ENCODE measurements at places on chromosomes 3 and 15.

DNA sequence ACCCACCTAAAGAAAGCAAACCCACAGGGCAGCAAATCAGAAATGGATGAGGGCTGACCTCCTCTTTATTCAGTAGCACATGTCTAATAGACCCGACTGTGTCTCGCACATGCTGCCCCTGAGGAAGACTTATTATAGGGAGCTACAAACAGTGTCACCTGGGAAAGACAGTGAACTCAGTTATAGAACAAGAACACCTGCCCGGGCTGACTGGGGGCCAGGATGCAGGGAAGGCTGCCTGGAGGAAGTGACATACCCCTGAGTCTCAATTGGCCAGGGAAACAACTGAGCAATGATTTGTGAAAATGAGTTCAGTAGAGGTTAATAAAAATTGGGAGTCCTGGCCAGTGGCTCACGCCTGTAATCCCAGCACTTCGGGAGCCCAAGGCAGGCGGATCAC, 78.7 kb upstream of the CGNL1 start:
- no peak for DNase-seq

DNA sequence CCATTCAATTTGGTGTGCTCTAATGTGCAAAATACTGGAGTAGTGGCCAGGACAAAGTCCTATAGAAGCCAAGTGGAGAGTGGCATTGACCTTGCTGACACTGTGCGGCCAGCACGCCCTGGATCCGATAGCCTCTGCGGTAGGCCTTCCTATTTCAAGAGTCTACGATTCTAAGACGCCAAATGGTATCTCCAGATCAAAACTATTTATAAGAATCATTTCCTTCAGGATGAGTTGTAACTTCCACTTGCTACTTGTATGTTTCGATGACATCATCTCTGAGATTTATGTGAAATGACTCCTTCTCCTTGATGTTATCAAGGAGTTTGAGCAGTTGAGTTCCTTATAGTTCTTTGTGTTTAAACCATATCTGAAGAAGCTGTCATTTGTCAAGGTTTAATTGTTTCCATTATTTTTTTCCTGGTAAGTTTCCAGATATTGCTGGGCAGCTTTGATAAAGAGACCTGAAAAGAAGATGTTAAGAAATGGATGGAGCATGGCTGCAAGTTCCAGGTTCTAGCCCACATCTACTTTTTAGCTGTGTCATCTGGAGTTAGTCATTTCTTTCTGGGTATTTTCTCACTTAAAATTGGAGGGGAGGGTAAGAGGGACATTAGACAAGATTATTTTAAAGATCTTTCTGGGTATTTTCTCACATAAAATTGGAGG, 71.8 kb downstream of the TMEM44 start:
- no peak for DNase-seq

DNA sequence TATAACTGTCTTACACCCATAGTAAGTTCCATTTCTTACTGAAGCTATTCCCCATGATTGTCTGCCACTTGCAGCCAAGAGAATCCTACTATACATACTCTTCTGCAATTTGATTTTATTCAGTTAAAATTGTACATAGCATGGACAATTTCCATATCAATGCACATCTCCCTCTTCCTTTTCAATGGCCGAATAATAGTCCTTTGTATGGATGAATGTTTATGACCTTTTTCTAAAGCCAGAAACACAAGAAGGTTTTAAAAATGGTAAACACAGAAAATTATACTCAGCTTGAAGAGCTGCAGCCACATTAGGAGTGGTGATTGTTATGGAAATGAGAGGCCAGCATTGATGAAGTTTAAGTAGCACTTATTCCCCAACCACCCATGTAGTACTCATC, 8.5 kb upstream of the ERC2 start:
- no peak for DNase-seq

DNA sequence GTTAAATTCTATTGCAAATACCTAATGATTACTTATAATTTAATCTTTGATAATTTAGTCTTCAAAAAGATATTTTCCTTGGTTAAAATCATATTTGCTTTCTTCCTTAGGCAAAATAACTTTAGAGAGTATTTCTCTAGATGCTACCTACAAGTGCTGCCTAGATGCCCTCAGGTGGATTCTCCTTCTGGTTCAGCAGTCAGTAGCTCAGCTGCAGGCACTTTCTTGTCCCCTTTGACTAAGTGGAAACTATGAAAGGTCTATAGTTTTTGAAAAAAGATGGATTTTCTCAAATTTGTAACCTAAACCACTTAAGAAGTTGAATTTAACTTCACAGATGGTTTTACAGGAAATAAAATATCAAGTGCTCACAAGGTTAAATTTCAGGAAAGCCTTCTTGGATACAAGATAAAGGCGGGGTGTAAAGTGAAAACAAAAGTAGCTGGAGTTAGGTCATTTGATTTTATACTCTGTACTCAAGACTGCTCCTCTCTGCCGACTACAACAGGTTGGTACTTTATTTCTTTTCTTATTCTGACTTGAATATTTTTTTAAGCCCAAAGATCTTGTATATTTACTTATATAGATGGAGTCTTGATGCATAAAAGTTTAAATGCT, at the start of gene ACKR4:
Gene ACKR4, plus strand, starts transcription at position 455 of the 618 bp plus-strand sequence. CDS start 3,128 bp downstream, outside the sequence.
- no peak for DNase-seq

DNA sequence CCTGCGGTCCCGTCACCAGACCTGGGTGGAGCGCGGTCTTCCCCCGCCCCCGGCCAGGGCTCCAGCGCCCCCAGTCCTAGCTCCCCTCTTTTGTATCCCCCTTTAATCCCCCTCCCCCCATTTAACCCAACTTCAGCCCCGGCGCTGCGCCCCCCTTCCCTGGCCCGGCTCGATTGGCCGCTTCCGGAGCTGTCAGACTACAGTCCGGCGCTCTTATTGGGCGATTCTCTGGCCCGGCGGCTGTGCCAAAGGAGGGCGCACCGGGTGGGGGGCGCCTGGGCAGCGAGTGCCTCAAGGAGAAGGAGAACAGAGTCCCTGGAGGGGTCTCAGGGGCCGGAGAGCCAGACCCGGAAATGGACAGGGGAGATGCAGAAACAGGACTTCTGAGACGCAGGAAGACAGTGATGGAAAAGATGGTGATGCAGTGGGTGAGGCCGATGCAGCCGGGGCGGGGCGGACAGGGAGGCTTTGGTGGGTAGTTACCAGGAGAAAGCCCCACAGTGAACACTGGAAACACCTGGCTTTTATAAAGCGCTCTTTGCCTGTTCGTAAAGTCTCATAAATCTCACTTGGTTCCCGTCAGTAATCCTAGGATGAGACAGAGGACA, 1.2 kb upstream of the ADCY5 start:
- no peak for DNase-seq

DNA sequence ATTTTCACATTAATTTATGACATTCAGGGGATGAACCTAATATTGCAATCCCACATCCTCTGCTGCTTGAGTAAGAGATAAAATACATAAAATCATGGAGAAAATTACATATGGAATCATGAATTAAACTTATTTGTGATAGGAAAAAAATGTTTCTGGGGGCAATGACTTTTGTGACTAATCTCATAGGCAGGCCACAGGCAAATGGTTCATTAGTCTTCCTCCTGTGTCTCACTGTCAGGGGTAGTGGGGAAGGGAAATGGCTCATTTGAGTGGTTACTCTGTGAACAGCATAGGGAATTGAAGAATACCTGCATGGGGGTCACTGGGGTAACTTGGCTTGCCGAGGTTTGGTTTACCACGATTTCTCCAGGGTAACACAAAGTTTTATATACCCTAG, 72.0 kb downstream of the TFG start:
- no peak for DNase-seq

DNA sequence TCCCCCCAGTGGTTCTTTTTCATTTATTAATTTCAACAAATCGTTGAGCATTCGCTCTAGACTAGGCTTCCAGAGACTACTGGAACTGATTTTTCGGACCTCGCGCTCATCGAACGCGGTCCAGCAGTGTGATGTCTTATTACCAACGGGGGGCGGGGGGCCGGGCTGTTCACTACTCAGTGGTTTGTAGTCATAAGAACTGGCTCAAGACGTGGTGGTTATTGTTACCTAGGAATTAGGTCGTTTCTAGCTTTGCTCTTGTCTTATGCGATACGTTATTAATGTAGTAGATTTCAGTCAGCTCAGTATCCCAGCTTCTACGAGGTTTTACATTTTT, 858 bp downstream of the RBM5 start:
- no peak for DNase-seq

DNA sequence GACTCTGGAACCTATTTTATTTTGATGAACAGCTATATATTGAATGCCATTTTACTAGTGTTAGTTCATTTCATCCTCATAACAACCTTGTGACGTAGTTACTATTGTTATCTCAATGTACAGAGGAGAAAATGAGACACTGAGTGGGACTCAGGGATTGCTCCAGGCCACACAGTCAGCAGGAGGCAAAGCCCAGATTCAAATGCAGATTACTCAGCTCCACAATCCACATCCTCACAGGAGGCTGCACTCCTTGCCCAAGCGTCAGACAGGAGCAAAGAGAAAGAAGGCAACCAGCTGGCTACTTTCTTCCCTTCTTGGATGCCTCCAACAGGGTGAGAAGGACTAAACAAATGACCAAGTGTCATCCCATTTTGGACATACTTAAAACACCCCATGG, 92.0 kb upstream of the CCDC54 start:
- no peak for DNase-seq

DNA sequence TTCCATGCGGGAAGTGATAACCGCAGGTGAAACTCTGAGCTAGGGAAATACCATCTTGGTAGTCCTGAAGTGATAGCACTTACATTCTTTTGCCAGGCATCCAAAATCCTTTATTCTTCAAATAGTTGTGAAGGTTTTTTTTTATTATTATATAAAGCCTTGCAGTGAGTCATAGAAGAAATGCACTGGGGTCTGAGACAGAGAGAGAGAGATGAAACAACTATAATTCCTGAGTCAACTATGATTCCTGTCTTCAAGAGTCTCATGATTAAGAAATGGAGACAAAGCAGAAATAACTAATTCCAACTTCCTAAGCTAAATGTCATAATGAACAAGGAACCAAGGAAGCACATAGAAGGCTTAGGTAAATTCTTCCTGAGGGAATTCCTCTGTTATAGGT, 495.6 kb downstream of the LPP start:
- no peak for DNase-seq

GRCh38 chr15:80485370-80486164, 81.4 kb downstream of the ARNT2 start:
- no peak for DNase-seq

DNA sequence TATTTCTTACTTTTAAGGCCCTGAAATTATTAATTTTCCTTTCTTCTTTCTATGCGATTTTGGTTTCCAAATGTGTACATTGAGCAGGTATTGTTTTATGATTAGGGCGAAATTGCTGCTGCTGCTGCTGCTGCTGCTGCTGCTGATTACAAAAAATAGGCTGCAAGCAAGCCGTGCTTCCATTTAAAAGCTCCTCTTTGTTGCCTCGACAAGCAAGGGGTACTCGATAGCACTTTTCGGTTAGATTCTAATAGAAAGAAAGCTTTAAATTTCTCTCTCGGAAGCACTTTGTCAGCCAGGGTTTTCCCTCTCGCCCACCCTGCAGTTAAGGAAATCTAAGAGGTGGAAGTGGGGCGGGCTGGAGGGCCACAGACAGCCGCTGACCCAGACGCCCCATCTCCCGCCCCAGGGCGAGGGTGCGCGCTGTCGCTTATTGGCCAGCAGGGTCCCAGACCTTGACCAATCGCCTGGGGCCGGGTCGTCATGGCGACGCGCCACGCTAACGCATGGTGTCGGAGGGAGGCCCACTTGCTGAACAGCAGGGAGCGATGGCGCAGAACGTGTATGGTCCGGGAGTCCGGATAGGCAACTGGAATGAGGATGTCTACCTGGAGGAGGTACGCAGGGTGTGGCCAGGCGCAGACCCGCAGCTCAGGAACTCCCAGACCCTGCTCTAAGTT, at the start of gene CFAP161:
Gene CFAP161, plus strand, starts transcription at position 489 of the 680 bp plus-strand sequence. Its CDS starts 60 bp downstream, at position 549.
- no peak for DNase-seq

GRCh38 chr15:33454996-33455395, 144.2 kb downstream of the RYR3 start:
- DNase-seq: no peak

- no peak for DNase-seq
Observed at GRCh38 chr3:51340013-51340829, 44.9 kb upstream of the MANF start.

- no peak for DNase-seq
Observed at GRCh38 chr3:133441867-133442270, 42.0 kb downstream of the BFSP2 start.

GRCh38 chr15:100544338-100544841, 15.6 kb upstream of the CERS3 start:
- DNase-seq: no peak

- DNase-seq: no peak
Observed at GRCh38 chr3:11514191-11514821, 129.4 kb downstream of the VGLL4 start.

- no peak for DNase-seq
Observed at GRCh38 chr3:181417748-181418147, 294.0 kb upstream of the SOX2 start.

DNA sequence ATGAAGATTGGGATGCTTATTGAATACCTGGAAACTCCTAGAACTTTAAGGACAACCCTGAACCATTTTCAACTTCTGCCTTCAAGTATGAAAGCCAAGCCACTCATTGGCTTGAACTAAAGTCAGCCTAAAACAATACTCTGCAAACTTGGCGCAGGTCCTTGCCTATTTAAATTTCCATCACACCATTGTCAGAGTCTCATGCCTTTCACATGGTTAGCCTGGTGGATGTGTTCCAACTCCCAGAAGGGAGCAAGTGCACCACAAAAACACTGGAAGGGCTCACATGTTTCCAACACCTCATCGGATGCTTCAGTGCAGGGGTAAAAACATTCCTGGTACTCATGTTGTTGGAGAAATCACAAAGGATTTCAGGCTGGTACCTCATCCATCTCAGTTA, 511.6 kb upstream of the MDFIC2 start:
- no peak for DNase-seq

DNA sequence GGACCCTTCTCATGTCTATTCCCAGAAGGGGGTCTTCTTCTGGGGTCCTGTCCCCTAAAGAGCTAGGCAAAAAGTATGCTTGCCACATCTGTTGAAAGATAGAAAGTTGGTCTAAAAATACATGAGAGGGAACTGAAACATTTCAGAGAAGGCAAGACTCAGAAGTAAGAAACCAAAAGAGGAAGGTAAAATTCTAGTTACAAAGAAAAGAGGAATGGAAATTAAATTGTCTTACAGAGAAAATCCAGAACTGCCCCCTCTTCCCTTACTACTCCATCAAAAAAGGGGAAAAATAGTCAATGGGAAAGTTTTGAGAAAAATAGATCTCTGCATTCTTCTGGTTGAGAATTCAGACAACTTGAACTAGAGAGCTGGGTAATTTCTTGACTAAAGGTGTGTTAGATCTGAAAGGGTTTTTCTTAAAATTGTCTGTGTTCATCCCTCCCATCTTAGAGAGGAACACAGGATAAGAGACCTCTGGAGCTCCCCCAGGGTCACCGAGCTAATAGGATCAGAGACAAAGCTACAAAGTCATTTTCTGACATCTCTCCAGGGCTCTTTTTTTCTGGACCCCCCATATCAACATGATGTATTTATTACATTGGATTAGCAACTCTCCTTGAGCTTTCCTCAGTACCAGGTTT, 32.3 kb upstream of the CCR2 start:
- no peak for DNase-seq

- DNase-seq: no peak
Observed at GRCh38 chr3:67648229-67648628, 6.2 kb downstream of the SUCLG2 start.

- no peak for DNase-seq
Observed at GRCh38 chr3:46887980-46888494, 10.5 kb downstream of the PTH1R start.

- DNase-seq: no peak
Observed at GRCh38 chr3:76698136-76698706, 341.7 kb upstream of the ROBO2 start.

Measured in stimulated activated CD4-positive, alpha-beta T cell treated with anti-CD3 and anti-CD28 coated beads, Interleukin-15, amount 100 ng/mL, for 1 hour (primary cell).